ENCODE measurements at places on chromosomes 5 and 9.

DNA sequence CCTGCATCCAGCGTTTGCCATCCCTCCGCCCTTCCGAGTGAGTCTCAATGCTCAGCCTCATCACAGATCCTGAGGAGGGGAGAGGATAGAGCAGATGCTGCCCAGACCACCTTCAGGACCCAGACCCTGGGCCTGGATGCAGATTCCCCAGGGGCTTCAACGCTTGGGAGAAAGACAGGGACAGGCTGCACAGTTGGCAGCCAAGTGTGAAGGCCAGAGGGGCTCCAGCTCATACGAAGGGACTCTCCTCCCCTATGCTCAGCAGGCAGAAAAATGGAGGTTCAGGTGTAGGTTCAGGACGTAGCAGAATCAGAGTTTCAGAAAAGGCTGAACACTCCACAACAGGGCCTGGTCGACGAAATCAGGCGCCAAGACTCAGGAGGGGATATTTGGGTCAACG, 378.5 kb upstream of the IRX1 start:
- no peak for DNase-seq

DNA sequence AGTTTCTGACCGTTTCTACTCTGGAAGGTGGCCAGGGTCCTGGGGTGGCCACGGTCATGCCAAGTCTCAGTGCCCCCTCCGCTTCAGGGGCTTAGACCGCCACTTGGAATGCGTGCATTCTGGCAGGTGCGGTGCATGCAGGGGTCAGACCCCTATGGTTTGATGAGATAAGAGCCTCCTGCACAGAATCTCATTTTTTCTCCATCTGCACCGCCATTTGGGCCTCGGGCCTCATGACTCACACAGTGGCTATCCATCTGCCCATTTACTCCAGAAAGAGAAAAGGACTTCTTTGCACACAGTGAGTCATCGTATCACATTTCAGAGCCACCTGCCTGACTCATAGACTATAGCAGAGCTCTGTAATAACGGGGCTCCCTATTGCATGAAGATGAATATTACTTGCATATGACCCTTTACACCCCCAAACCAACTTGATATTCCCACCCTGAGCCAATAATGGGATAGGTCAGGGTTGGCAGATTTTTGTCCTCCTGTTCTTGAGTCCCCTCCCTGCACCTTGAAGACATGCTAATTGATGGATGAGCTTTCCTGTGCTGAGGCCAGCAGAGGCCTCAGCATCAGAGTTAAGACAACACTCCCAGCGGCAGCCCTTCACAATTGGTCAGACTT, 157.4 kb downstream of the NR3C1 start:
- peak; percentile 96 for DNase-seq

DNA sequence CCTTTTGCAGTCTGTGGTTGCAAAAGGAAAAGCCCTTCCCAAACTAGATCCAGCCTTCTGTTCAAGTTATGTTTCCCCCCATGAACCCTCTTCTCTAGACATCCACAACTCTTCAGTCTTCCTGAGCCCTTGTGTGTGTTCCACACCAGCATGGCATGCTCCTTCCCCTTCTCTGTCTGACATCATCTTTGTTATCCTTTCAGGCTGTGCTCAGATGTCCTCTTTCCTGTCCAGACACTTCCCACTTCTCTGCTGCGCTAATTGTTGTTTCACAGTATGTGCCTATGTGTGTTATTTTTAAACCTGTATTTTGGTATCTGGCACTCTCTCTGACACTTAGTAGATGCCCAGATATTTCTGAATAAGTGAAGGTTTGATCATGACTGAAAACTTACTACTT, 38.2 kb downstream of the FOCAD start:
- no peak for DNase-seq

DNA sequence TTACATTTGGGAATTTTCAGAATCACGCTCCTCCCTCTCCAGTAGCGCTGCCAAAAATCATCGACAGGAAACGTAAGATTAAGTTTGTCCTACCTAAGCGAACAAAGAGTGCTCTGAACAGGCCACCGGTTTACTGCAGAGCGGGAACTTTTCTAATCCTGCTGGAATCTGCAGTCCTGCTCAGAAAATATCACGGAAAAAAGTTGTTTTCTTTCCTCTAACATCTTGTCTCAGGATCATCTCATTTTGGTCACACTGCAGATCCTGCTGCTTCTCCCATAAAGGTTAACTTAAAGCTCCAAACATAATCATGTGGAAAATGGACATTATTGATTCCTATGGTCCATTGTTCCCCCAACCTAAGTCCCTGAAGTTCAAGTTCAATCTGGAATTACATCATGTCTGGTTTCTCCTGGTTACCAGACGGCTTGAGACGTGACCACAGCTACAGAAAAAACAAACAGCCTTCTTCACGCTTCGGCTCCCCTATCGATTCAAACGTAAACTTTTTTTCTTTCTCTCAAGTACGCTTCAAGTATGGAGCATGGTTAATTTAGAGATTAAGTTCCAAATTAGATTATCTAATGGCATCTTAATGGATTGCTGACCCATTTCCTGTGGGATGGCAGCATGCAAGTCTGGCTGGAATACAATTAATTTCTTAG, 217.6 kb downstream of the NFIB start:
- DNase-seq = peak; percentile 7

DNA sequence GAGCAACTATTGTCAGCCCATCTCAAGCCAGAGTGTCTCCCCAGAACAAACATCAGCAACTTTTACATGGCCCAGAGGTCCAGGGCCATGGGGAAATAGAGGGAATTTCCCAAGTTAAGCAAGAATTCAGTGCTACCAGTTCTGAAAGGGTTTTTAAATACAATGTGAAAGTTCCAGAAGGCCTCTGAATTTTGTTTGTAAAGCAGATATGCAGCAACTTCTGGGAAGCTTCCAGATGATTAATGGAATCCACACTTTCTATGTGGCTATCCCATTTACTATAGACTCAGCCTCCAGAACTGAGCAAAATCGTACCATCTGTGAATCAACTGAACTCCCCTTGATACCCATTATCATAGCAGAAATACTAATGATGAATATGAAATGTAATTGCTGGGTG, 93.8 kb downstream of the FEM1C start:
- DNase-seq = peak; percentile 58

DNA sequence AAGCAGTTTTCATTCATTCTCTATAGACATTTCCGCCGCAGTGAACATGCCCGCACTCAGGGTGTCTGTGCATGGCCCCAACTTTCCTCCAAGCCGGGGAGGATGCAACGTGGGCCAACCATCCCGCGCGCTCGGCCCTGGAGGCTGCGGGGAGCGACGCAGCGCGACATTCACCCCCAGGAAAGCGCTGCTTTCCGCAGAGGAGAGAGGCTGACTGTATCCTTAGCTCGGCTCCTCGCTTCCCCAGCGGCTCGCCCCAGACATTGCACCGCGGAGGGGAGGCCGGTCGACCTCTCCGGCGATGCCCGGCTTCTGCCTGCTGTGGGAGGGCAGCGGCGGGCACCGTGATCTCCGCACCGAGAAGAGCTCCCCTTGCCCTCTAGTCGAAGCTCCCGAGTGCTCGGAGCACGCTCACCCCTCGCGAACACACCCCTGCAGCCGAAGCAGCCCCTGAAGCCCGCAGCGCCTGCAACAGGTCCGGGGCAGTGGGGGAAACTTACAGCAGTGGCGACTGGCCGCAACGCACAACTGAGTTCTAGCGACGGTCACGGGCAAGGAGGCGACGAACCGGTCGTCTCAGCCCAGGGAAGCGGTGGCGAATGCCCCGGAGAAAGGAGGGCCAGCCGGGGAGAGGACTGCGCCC, 600 bp downstream of the ENC1 start:
- peak; percentile 59 for DNase-seq

GRCh38 chr5:150227606-150228273, 37.9 kb downstream of the SLC6A7 start:
- peak; percentile 26 for DNase-seq

DNA sequence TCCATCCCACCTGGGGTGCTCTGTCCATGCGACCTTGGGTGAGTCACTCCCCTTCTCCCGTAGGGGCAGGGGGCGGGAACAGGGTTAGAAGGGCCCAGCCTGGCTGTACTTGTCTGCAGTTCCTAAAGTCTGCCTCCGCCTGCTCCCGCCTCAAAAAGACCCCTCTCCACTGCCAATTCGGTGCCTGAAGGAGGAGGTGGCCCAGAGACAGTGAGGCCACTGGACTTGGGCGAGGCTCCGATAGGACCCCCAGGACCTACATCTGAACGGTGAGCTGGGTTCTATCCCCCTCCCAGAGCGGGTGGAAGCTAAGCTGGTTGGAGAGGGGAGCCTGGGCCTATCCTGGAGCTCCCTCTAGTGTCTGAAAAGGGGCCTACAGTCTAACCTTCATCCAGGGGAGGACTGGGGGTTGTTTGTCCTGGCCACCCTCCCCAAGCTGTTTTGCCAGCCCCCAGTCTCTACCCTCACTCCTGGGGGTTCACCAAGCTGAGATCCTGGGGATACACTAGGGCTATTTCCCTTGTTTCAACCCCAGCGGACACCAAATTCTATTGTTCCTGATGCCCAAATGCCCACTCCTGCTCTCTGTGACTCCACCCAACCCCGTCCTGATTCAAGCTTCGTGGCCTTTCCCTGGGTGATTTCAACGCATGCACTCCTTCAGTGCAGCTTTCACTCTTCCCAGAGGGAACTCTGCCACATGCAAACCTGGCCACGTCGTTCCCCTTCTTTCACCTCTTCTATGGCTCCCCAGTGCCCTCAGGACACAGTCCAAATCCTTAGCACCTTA, 6.1 kb upstream of the CRB2 start:
- peak; percentile 26 for DNase-seq

DNA sequence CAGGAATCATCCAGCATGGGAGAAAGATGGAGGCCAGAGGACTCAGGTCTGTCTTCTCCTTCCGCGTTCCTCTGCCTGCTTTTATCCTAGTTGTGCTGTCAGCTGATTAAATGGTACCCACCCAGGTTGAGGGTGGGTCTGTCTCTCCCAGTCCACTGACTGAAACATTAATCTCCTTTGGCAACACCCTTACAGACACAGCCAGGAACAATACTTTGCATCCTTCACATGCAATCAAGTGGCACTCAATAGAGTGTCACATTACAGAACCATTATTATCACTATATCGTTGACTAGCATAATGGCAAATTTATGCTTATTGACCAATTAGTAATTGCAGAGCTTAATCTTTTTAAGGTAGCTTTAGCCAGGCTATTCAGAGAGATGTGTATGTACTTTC, 64.8 kb downstream of the UNC13B start:
- no peak for DNase-seq

DNA sequence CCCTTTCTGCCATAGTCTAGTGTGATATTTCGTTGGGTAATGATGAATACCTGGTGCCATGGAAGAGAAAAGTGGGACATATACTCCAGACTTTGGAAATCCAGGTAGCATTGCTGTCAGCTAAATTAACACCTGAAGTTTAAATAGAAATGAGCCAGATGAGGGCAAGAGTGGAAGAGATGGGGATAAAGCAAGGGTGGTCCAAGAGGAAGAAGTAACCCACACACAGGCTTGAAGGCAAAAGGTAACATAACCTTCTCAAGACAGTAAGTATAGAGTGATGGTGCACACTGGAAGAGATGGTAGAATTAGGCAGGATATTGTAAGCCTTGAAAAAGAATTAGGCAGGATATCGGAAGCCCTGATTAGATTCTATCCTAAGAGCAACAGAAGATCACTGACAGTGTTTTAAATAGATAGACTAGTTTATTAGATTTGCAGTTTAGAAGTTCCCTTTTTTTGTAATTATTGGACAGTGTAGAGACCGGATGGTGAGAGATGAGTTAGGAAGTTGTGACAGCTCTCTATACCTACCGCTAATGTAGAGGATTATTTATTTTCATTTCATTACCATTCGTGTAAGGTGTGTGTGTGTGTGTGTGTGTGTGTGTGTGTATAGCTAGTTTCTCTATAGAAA, 16.8 kb downstream of the ANXA1 start:
- no peak for DNase-seq

DNA sequence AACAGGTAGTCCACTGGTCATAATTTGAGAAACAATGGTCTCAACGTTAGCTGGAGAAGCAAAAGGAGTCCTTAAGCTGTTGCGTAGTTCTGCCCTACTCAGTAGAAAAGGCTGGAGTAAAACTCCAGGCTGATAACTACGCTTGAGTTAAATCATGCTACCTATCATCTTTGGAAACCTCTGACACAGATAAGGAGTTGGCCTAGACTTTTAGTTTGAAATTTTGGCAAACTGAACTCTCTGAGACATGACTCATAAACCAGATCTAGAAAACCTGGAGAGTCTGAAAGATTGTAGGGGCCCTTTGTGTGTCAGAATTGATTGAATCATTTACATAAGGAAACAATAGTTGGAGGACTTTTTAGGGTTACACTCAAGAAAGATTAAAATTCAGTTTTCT, 26.3 kb downstream of the NMUR2 start:
- DNase-seq = no peak

DNA sequence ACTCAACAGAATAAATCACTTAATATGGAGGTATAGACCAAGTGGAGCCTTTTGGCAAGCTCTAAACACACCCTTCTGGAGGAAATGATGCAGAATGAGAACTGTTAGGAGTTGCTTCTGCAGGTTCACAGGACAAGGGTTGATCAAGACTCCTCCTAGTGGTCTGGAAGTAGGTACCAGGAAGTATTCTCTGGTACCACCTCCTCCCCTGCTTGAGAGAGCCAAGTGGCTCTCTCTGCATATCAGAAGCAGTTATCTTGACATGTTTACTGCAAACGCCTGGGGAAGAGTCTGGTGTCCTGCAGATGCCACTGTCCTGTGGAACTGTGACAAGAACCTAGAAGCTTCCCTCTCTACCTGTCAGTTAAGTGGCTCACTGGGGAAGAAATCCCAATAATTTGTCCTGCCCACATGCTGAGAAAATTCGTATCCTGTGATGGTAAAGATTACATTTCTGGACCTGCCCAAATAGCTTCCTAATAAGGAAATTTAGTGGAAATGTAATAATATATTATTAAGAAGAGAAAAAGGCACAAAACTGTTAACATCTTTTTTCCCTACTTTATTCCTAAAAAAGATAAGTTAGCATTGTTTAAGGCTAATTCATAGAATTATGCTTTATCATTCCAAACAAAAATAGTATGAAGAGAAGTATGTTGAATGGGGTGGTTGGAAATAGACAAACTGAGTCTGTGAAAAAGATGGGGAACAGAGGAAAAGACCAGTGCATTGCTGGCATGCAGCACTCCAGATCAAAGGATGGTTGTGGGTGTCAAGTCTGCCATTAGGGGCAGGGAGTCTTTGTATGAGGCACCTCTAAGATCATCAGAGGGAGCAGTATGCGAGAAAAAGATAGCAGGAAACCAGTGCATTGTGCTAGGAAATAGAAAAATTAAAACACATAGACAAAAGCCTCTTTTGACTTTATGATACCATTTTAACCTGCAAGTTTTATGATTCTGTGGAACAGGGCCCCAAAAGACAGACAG, 118.8 kb downstream of the CDC42SE2 start:
- DNase-seq = peak; percentile 80

- peak; percentile 73 for DNase-seq
Measured at GRCh38 chr9:16828340-16829281, 41.9 kb downstream of the BNC2 start.

GRCh38 chr5:18113721-18114120, 479.5 kb downstream of the TAF11L14 start:
- DNase-seq = no peak

DNA sequence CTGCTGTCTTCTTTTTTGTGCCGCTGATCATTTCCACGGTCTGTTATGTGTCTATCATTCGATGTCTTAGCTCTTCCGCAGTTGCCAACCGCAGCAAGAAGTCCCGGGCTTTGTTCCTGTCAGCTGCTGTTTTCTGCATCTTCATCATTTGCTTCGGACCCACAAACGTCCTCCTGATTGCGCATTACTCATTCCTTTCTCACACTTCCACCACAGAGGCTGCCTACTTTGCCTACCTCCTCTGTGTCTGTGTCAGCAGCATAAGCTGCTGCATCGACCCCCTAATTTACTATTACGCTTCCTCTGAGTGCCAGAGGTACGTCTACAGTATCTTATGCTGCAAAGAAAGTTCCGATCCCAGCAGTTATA, 17.1 kb downstream of the F2R start:
- DNase-seq = no peak

- DNase-seq = no peak
Measured at GRCh38 chr9:121253821-121254501, 14.0 kb upstream of the GSN start.
